ENCODE measurements at places on chromosomes 16 and 17. TPM values are rescaled to one million over a fixed set of nuclear protein-coding genes. Genes with fewer than 3 reads are reported as not detected.

The CMTM2 gene
- not detected for total RNA-seq

The RHBDF2 gene
- total RNA-seq, result 13.6 TPM

The BRIP1 gene
- total RNA-seq, result not detected

The ACSM2A gene
- not detected for total RNA-seq

The PAGR1 gene
- 23.5 TPM for total RNA-seq

The ACAP1 gene
- total RNA-seq, result 5.1 TPM

The CSF3 gene
- total RNA-seq, result not detected

The UTP18 gene
- total RNA-seq, result 15.1 TPM

- DNase-seq, result no peak
These were observed 942 bp downstream of the KRT23 start for GRCh38 chr17:40936437-40936971.

DNA sequence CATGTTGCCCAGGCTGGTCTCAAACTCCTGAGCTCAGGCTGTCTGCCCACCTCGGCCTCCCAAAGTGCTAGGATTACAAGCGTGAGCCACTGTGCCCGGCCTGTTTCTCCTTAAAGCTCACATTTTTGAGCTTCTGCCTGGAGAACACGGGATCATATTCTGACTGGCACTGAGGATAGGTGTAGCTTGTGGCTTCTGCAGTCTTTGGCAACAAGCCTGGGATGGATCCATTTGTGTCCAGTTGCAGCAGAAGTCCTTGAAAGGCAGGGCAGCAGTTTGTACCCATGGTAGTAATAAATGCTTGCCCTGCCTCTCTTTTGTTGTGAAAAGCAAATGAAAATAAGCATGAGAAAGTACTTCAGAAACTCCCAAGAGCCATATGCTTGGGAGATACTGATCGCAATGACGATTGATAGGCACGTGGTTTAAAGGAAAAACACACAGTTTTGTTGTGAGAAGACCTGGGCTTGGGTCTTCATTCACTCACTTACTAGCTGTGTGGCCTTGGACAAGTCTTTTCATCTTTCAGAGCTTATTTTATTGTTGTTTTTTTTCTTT lies 3.1 kb upstream of the CORO7 start:
- no peak for DNase-seq

- no peak for DNase-seq
These were observed 512 bp downstream of the AKAP1 start for GRCh38 chr17:57085448-57086068.

- no peak for DNase-seq
These were observed 86.8 kb upstream of the WSB1 start for GRCh38 chr17:27207073-27207513.

GRCh38 chr16:66369055-66369592 lies 2.6 kb downstream of the CDH5 start:
- DNase-seq, result peak; percentile 73

DNA sequence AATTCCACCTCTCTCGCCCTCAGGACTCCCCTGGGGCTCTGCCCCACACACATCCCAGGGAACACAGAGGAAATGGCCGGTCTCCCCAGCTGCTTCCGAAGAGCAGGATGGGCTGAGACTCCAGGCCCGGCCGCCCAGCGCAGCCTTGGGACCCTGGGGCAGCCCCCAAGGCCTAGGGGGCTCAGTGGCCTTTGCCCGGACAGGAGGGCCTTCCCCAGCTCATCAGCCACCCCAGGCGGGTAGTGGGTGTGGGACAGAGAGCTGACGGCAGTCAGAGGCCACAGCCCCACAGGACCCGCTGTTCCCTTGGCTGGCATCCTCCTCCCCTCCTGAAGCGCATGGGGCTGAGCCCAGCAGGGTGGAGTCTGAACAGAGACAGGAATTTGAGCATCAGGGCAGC lies 6.2 kb upstream of the CBFA2T3 start:
- no peak for DNase-seq

DNA sequence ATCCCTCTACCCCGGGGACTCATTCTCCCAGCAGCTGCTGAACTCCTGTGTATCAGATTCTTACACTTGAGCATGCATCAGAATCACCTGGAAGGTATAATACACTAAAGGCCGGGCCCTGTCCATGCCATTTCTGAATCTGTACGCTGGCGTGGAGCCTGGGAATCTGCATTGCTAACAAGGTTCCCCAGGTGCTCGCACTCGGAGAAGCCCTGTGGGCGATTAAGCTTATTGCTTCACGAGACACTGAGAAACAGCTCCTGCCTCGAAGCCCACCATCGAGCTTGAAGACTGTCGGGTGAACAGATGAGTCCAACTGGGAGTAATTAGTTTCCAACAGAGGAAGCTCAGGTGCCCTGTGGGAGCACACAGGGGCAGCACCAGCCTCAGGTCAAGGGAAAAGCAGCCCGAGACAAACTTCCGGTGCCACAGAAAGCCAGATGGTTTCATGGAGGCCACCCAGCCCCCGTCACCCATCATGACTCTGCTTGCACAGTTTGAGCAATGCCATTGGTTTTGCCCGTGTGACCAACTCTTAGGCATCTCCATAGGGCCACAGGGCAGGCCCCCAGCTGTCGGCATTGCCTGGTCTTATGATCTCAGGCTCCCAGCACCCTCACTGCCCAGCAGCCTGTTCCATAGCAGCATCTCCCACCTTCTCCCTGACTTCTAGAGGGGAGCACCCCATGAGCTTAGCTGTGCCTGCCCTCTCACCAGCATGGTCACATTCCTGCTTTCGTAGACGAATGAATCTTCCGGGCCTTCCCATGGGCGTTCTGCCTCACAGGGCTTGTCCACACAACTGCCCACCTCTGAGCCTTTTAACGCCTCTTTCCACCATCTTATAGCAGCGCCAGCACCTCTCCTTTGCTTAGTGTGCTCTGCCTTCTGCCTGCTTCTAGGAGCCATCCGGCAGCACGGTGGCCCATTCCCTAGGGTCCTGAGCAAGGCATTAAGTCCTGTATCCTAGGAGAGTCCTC lies 10.9 kb downstream of the CTRB2 start:
- DNase-seq, result no peak

GRCh38 chr17:633641-634101 lies 81.0 kb downstream of the VPS53 start:
- no peak for DNase-seq

DNA sequence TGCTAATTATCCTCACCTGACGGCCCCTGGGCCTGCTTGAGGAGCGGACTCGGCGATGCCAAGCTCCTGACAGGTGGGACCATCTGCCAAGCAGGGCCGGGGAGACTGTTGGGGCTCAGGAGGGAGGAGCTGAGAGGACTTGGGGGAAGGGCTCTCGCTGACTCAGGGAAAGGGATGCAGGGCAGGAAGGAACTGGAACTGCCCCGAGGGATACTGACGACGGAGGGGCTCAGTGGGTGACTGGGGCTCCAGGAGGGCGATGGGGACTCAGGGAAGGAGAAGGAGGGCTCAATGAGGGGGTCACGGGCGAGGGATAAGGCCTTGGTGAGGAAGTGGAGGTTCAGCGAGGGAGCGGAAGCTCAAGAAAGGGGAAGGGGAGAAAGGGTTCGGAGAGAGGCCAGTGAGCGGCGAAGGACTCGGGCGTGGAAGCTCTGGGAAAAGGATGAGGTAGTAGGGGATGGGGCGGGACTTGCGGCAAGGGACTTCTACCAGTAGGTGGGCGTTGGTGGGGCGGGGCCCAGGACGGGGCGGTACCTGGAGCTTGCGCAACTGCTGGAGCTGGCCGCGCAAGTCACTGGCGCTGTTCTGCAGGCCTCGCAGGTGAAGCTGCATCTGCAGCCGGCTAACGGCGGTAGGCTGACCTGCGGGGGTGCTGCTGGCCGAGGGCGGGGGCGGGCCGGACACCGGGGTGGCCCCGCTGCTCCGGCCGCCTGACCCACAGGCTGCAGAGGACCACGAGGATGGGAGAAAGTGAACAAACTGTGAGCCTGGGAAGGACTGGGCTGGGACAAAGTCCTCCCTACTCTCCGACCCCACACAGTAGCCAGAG lies 46.5 kb downstream of the SRCIN1 start:
- peak; percentile 75 for DNase-seq
